ENCODE measurements at places on chromosomes 12 and 14.

- DNase-seq, result no peak
These were observed 826 bp downstream of the ZNF705A start for GRCh38 chr12:8157484-8158198.

DNA sequence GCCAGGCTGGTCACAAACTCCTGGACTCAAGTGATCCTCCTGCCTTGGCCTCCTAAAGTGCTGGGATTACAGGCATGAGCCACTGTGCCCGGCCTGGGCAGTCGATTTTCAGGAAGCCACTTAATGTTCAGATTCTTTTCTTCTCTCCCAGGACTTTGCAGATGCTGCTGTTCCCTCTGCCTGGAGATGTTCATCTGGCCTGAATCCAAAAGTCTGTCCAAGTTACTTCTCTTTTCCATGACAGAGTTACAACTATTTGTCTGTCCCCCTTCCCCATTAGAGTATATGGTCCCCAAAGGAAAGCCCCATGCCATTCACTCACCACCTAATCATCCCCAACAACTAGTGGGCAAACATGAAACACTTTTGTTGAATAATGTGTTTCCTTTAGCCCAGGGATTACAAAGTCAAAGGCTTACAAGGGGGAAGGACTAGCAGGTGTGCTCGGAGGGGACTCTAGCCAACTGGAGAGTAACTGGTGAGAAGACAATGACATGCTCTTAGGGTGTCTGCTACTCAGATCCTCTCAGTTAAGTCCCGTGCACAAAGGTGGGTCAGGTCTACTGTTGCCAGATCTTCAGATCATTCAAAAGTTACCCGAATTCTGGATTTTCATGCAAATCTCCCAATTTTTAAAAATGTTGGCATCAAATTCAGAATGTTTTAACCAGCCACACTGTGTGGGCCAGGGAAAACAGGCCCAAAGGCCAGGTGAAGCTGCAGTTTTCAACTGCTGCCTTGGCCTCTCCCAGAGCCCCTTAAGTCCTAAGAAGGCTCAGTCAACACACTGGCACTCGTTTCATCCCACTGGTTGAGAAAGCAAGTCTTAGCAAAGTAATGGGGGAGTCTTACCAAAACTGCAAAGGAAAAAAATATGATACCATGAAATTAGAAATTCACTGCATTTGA, 29.6 kb downstream of the NUDT4 start:
- no peak for DNase-seq

- DNase-seq, result no peak
These were observed 50.4 kb upstream of the RIN3 start for GRCh38 chr14:92463141-92463540.

GRCh38 chr12:117518594-117519270, 157.3 kb upstream of the NOS1 start:
- DNase-seq, result no peak

DNA sequence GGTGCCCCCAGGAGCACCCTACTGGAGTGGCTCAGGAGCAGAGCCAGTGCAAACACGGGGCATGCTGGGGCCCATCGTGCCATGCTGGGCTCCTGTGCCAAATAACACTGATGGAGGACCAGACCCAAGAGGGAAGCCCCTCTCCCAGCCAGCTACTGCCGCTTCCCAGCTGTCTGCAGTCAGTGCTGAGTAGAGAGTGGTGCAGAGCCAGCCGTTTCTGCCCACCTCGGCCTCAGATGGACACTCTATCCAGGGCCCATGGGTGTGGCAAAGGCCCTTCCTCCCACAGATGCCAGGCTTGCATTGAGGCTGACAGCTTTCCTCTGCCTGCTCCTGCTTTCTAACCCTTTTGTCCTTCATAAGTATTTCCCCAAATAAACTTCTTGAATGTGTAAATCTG, 13.2 kb downstream of the CLBA1 start:
- no peak for DNase-seq

GRCh38 chr14:67683842-67684241, 9.4 kb upstream of the VTI1B start:
- no peak for DNase-seq

DNA sequence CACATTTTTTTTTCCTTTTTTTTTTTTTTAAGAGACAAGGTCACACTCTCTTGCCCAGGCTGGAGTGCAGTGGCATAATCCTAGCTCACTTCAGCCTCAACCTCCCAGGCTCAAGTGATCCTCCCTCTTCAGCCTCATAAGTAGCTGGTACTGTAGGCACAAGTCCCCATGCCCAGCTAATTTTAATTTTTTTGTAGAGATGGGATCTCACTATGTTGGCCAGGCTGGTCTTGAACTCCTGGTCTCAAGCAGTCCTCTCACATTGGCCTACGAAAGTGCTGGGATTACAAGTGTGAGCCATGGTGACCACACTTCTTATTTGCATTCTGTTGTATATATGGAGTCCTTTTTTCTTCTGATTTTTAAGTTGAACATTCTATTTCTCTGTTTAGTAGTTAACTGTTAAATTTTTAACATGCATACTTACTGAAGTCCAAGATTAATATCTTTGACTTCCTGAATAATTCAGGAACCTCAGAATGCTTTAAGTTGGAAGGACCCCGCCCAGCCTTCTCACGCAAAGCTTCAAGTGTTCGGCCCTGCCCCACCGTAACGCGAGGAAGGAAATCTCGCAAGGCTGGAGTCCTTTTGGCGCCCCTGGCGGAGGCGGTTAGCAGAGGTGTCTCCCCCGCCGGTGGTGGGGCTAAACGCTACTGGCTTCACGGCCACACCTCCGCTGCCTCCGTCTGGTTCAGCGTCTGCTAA, 21.6 kb downstream of the SPATS2 start:
- peak; percentile 58 for DNase-seq

- no peak for DNase-seq
These were observed 42.8 kb downstream of the PRMT8 start for GRCh38 chr12:3533703-3534386.

Data from stimulated activated CD4-positive, alpha-beta T cell treated with anti-CD3 and anti-CD28 coated beads, Interleukin-4, amount 100 ng/mL, for 4 hours (primary cell).